Activated T-helper 1 cell treated with anti-CD3 and anti-CD28 coated beads, Interleukin-2, amount 50 U/mL, for 16 hours (primary cell): ENCODE measurements at places on chromosomes 7 and 10.

DNA sequence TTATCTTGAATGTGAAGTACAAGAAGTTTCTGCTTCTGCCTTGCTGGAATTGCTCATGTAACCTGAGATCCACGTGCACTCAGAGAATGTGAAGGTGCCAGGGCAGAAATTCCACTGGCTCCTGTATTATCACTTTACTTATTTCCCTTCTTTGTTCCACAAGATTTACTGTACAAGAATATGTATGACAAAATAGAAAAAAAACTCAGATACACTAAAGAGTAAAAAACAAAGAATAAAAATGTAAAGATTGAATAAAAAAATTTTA, 43.0 kb downstream of the PLCE1 start:
- DNase-seq = no peak

- no peak for DNase-seq
Observed at GRCh38 chr7:105943486-105943885, 19.6 kb upstream of the CDHR3 start.

GRCh38 chr10:113843972-113844485, 9.9 kb downstream of the DCLRE1A start:
- no peak for DNase-seq

DNA sequence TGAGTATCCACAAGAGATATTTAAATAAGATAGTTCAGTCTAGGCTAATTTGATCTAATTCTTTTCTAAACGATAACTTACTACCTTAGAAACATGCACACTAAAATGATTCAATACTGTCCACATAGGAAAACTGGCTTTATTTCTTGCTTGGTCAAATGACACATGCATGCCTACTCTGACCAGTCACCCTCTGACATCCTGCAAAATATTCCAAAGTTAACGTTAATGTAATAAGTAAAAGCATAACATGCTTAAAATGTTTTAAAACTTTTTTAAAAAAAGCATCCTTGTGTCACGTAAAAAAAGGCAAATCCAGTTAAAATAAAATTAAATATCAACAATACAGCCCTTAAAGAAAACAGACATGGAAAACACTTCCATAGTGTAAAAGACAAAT, 70.2 kb downstream of the UBE2H start:
- DNase-seq = no peak

DNA sequence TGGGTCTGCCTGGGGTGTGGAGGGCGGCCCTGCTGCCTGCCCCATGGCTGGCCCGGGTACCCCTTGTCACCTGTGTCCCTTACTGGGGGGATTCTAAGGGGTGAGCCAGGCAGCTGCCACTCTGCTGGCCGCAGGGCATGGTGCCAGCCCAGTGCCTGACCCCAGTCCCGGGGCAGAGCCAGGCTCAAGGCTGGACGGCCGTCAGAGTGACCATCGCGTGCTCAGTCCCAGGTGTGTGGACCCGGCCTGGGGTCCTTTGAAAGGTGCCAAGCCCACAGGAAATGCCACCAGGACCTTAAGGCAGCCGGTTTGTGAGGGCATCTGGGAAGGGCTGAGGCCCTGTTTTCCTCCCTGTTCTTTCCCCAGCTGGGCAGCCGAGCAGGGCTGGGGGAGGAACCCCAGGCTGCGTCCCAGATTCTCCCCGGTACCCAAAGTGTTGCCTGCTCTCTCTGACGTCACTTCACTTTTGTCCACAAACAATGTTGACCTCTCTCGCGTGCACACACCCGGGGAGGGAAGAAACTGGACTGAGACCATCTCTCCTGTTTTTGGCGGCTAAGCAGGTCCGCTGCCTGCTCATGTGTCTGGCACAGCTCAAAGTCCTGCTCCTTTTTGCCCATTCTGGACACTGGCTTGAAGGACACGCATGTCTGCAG, 37.6 kb downstream of the PAPOLB start:
- DNase-seq = no peak

DNA sequence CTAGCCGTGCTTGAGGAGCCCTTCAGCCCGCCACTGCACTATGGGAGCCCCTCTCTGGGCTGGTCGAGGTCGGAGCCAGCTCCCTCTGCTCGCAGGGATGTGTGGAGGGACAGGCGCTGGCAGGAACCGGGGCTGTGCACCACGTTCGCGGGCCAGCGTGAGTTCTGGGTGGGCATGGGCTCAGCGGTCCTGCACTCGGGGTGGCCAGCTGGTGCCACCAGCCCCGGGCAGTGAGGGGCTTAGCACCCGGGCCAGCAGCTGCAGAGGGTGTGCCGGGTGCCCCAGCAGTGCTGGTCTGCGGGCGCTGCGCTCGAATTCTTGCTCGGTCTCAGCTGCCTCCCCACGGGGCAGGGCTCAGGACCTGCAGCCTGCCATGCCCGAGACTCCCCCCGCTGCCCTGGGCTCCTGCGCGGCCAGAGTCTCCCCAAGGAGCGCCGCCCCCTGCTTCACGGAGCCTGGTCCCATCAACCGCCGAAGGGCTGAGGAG, 90.8 kb upstream of the NRG3 start:
- DNase-seq = no peak

- DNase-seq = no peak
Observed at GRCh38 chr7:105204953-105205352, 183.8 kb downstream of the SRPK2 start.

GRCh38 chr10:24156686-24157085, 52.3 kb upstream of the KIAA1217 start:
- no peak for DNase-seq

DNA sequence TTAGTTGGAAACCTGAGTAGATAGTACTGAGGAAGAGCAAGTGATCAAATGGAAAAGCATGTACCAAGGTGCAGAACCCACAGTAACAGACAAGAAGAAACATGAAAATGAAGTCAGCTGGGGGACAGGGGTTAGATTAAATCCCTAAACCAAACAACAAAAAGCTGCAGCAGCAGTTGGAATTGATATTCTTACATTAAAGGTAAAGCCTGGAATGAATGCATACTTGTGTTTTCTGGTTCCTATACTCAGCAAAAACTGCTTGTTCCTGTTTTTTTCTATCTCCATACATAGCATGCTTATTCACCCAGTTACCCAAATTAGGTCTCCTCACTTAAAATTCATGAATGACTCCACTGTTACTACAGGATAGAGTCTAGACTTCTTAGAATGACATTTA, 92.4 kb downstream of the TPST1 start:
- no peak for DNase-seq

DNA sequence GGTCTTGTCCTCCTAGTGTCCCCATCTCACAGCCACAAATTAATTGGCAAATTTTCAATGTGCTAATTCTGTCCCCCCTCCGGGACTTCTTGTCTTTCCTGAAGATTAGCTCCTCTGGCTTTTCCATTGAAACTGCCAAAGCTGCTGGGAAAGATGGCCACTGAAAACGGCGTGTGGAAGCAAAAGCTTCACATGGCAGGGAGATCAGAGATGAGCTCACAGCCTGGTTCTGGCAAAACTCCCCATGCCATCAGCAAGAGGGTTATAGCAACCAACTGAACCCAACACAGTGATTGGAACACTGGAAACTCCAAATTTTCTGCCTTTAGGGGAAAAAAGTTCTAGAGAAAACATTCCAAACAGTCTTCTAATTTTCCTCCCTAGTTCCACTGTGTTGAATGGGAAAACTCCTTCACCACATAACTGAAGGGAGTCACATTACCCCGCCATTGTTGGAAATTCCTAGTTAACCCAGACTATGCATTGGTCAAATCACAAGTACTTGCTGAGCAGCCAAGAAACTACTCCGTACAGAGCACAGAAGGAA, 37.0 kb downstream of the NRAP start:
- no peak for DNase-seq

GRCh38 chr7:89401690-89402089, 606.2 kb upstream of the TEX47 start:
- no peak for DNase-seq

DNA sequence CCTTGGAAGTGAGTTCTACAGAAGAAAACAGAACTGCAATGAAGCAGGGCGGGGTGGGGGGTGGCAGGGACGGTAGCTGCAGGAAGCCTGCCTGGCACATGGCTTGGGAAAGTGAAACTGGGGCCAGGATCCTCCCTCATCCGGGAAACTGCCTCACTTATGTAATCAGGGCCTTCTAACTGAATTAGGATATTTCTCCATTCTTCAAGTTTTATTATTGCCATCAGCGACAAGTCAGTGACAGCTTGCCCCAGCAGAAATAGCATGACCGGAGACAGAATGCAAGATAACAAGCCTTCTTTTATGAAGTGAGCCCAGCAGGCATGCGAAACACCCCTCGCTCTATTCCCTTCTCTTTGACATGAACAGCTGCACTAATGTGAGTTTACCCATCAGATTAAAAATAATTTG, 77.5 kb upstream of the CACUL1 start:
- DNase-seq = no peak

GRCh38 chr7:95690367-95690947, 81.9 kb upstream of the DYNC1I1 start:
- no peak for DNase-seq

GRCh38 chr7:30817371-30817767, 46.2 kb downstream of the MINDY4 start:
- DNase-seq = no peak

- DNase-seq = no peak
Observed at GRCh38 chr7:127751490-127752448, 99.8 kb downstream of the SND1 start.

GRCh38 chr7:41889472-41889871, 186.6 kb upstream of the INHBA start:
- no peak for DNase-seq

DNA sequence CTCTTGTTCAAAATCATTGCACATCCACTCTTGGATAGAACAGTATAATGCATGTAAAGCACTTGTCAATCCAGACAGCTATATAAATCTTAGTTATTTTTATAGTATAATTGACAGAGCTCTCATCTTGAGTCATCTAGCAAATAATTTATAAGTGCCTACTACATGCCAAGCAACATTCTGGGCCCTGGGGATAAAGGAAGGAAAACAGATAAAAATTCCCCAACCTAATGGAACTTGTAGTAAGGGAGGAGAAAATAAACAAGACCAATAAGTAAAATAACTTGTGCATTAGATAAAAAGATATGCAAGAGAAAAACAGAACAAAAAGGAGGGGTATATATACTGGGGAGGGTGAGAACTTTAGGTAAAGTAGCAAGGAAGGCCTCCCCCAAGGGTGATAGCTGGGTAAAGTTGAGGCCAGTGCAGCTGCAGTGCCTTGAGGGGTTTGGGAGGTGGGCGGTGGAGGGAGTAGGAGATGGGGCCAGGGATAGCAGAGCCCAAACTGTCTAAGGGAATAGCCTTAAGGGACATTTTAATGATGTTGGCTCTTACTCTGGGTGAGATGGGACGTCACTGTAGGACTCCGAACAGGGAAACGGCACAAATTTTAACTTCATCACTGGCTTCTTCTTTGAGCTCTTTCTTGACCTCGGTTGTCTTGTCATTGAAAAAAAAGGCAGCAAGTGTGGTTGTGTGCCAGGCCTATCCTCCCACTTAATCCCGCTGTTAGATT, 79.3 kb upstream of the SEC61G start:
- DNase-seq = no peak

DNA sequence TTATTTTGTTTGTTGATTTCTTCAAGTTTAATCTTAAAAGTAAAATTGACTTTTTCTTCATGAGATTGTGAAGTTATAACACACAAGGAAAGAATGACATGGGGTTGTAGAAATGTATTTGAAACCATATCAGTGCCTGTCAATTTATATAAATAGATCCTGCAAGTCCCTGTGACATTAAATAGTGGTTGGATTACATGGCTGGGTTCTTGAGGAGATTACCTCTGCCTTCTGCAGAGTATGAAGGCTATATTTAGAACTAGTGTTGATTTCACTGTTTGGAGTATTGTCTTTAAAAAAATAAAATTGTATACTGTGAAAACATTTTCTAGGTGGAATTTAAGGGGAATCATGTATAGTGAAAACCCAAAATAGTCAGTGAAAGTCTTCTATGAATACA, 385.8 kb upstream of the SMIM30 start:
- DNase-seq = no peak

- DNase-seq = no peak
Observed at GRCh38 chr7:85488406-85488805, 301.6 kb upstream of the SEMA3D start.

- no peak for DNase-seq
Observed at GRCh38 chr7:129371487-129371886, 62.7 kb upstream of the STRIP2 start.

GRCh38 chr10:27388761-27389399, 115.2 kb upstream of the RAB18 start:
- DNase-seq = no peak

DNA sequence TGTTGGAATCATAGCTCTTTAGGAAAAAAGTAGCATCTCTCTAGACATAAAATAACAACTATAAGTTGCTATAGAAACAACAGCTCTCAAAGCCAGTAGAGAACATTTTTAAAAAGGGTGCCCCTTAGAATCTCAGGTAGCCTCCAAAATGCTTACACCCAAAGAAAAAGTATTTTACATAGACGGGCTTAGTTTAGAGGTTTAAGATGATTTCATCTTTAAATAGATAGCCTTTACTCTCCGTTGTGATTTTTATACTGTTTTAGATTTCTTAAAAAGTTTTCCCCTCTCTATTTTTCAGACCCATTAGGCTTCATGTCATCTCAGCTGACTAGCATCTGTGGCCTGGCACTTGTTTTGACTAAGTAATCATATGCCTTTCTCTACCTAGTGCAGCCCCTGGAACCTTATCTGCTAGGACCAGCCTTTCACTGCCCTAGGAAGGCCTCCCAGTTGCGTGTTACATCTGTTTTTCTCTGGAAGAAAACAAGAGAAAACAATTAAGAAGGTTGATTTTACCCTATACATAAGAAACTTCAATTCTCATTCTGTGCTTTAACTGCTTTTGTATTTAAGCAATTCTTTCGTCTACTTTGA, 6.9 kb upstream of the BPGM start:
- no peak for DNase-seq

DNA sequence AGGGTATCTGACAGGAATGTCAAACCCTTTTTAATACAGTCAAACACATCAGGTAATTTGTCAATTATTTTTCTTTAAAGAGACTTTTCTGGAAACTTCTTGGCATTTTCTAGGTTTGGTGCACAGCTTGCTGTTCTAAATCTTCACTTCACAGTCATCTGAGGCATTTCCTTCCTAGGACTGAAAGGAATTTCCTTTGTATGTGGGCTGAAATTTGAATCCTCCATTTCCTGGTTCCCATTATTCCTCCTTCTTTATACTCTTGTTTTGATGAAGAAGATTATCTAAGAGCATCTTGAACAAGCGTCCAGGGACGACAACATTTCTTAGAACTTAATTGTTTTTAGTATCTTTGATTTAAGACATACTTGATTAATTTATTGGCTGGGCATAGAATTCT, 24.9 kb downstream of the CALD1 start:
- no peak for DNase-seq

GRCh38 chr7:98518159-98518947, 98.7 kb upstream of the NPTX2 start:
- no peak for DNase-seq

- no peak for DNase-seq
Observed at GRCh38 chr7:99014113-99014985, 129.6 kb downstream of the SMURF1 start.
